ENCODE measurements at places on chromosomes 11 and 22.

- DNase-seq, result no peak
These were observed 14.3 kb downstream of the ARFGAP2 start for GRCh38 chr11:47162426-47162825.

GRCh38 chr11:101618709-101619108 lies 34.9 kb upstream of the TRPC6 start:
- DNase-seq, result no peak

- no peak for DNase-seq
These were observed 1.6 kb upstream of the QSER1 start for GRCh38 chr11:32890843-32891656.

GRCh38 chr11:4466131-4466870 lies 16.1 kb upstream of the OR52K1 start:
- no peak for DNase-seq

DNA sequence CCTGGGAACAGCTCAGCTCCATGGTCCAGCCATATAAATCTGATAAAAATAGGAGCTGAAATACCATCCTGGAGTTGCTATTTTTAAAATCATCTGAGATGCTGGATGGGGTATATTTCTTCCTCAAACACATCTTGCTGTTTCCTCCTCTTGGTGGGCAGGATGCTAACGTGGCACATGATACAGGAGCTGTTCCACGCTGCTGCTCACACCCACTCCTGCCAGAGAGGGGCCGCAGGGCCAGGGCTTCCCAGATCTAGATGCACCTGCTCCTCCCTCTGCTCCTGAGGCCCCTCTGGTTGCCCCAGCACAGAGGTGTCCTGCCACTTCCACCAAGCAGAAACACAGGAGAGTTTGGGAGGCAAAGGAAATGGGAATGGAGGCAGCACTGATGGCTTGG lies 3.3 kb upstream of the ST3GAL4 start:
- no peak for DNase-seq

DNA sequence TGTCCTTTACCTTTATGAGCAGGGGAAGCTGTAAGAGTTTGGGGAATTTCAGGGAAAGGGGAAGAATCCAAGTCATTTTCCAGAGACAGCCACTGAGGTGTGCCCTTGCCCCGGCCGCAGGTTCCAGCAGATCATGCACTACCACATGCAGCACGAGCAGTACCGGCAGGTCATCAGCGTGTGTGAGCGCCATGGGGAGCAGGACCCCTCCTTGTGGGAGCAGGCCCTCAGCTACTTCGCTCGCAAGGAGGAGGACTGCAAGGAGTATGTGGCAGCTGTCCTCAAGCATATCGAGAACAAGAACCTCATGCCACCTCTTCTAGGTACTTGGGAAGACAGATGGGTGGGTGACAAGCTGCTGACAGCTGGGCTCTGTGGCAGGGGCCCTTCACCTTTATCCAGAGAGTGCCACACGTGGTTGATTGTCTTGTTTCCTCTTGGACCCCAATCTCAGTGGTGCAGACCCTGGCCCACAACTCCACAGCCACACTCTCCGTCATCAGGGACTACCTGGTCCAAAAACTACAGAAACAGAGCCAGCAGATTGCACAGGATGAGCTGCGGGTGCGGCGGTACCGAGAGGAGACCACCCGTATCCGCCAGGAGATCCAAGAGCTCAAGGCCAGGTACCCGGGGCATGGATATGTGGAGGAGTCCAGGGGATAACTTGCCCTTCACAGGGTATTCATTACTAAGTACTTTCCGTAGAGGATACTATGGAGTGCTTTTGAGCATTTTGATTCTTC lies 5.8 kb upstream of the HMBS start:
- no peak for DNase-seq

Data from stimulated activated CD8-positive, alpha-beta memory T cell treated with anti-CD3 and anti-CD28 coated beads, Interleukin-7, amount 100 ng/mL, for 4 hours (primary cell).